ENCODE measurements at places on chromosomes 5 and 9.

DNA sequence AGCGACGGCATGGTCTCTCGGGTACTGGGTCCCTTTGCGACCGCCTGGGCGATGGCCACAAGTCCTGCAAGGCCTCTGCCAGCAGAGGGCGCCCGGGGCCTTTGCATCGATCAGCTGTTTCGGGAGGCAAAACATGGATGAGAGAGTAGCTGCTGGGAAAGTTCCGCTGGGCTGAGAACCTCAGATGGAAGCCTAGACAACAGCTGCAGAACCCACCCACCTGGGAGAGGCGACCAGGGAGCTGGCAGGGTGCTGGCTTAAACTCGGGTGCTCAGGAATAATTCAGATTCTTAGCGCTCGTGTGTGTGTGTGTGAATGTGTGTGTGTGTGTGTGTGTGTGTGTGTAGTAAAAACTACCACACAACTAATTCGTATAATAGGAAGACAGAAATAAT is 50.0 kb downstream of the TRIM32 start:
- no peak for DNase-seq

DNA sequence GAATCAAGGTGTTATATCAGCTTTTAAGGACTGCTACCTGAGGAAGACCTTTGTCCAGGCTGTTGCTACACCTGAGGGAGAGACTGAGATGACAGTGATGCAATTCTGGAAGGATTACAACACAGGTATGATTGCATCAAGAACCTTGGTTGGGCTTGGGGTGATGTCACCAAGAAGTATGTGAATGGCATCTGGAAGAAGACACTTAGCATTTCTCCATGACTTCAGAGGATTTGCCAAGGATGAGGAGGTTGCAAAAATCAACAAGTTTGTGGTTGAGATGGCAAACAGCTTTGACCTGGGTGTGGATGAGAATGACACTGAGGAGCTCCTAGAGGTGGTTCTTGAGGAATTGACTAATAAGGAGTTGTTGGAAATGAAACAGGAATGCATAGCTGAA is 67.9 kb upstream of the PANK3 start:
- no peak for DNase-seq

GRCh38 chr5:11432116-11432515 is 472.1 kb downstream of the CTNND2 start:
- no peak for DNase-seq

DNA sequence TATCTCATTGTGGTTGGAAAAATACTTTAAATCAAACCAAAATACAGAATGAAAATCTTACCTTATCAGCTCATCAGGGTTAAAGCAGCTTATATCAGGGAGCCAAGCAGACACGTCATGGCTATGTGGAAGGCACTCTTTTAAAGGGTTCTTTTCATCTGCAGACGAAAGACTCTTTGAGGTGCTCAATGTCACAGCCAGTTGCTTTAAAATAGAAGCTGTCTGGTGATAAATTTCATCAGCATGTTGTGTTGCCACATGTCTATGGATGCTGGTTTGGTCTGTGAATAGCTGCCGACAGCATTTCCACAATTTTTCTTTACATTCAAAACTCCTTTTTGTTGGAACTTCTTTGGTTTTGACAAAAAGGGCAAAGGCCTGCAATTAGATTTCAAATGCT is 7.5 kb downstream of the TSTD2 start:
- no peak for DNase-seq

DNA sequence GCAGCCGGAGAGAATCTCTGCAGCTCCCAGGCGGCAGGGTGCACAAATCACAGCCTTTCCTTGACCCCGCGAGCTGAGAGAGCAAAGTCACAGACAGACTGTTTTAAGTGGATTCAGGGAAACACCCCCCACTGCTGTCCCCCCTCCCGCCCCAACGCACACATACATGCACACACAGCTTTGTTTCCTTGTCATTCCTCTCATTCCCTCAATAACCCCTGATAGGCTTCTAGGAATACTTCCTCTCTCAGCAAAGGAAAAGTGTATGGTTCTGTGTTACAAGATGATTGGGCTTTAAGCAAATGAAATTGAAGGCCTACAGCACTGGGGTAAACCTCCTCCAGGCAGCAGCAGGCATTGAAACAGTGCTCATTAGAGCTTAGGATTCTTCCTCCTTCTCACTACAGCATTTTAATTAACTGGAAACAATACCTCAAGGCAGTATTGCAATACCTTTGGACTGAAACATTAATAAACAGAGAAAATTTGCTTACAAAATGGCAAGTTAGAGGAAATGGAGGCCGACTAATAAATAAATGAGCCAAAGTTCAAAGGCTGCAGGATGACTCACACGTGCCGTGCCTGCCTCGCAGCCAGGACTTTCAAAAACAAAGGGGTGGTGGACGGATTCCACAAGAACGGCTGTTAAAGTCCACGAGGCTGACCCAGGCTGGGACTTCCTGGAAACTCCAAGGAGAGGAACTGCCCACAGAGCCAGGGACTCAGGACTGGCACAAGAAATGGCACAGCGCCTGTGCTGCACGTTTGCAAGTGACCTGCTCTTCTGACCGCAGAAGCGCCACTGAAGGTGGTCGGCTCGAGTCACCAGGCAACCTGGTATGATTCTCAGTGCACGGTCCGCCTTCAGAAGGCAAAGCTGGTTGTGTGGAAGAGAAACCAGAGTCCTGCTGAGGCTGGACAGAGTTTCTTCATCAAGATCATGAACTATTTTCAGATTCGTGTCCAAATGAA is 236.2 kb downstream of the SYK start:
- DNase-seq, result no peak

DNA sequence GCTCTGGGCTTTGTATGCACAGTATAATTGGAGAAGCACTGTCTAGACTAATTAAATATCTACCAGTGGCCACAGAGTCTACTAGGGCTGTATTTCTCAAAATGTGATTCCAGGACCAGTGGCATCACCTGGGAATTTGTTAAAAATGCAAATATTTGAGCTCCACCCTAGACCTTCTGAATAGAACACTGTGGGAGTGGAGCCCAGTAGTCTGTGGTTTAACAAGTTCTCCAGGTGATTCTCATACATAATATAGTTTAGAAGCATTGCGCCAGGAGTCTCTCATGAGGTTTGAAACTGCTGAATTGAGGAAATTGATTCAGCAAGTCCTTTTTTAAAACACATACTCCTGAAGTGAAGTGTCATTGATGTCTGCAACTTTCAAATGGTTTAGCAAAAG is 74.7 kb downstream of the FCHO2 start:
- DNase-seq, result no peak

DNA sequence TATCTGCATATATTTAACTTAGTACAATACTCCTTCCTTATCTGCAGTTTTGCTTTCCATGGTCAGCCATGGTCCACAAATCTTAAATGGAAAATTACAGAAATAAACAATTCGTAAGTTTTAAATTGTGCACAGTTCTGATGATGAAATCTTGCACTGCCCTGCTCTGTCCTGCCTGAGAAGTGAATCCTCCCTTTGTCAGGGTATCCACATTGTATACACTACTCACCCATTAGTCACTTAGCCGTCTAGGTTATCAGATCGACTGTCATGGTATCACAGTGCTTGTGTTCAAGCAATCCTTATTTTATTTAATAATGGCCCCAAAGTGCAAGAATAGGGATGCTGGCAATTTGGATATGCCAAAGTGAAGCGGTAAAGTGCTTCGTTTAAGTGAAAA is 8.3 kb upstream of the YTHDC2 start:
- no peak for DNase-seq

GRCh38 chr9:88949425-88949824 is 41.8 kb upstream of the S1PR3 start:
- no peak for DNase-seq

- DNase-seq, result no peak
These were observed 31.6 kb downstream of the NSUN2 start for GRCh38 chr5:6601271-6601670.

GRCh38 chr9:70457235-70457634 is 42.8 kb upstream of the KLF9 start:
- DNase-seq, result no peak

DNA sequence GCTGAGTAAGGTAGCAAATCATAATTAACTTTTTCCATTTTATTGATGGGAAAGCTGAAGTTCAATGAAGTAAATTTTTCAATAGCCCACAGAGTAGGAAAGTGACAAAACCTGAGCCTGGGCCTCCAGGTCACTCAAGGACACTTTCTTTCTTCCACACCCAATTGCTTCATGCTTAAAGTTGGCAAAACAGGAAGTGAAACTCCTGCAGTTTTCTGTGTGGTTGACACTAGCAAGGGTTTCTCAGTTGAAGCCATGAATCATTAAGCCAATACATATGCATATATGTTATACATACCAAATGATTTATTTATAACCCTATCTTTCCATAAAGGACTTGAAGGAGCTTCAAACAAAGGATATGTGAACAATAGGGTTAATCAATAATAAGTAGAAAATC is 13.9 kb downstream of the TLR4 start:
- no peak for DNase-seq

DNA sequence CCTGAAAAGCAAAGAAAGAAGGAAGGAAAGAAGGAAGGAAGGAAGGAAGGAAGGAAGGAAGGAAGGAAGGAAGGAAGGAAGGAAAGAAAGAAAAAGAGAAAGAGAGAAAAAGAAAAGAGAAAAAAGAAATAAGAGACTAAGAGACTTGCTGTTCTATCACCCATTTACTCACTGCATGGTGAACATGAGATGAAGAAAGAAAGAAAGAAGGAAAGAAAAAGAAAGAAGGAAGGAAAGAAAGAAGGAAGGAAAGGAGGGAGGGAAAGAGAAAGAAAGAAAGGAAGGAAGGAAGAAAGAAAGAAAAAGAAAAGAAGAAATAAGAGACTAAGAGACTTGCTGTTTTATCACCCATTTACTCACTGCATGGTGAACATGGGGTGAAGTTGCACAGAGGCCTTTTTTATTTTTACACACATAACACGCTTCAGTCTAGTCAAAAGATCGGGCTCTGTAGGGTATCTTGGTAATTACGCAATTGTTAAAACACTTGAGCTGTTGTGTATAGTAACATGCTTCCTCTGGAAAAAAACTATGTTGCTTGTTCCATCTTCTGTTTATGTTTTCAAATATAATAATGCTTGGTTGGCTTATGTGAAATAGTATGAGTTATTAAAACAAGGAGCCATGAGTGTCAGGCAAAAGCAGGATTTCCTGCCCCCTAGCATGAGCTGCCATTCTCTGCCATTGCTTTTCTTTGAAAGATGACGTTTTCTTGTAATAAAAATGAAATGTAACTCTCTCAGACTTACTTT is 119.3 kb upstream of the ZNF608 start:
- DNase-seq, result no peak

GRCh38 chr5:93660677-93661076 is 77.7 kb downstream of the NR2F1 start:
- no peak for DNase-seq
